ENCODE measurements at places on chromosomes 4 and X.

- no peak for DNase-seq
These were observed at the start of gene TLR3 for GRCh38 chr4:186068581-186069348. Gene TLR3 (plus strand): TSS chr4:186069156. CDS start chr4:186076620, 7,464 bp downstream.

GRCh38 chr4:41388080-41388479 lies 131.4 kb downstream of the UCHL1 start:
- DNase-seq: no peak

- DNase-seq: no peak
These were observed 49.5 kb upstream of the IBSP start for GRCh38 chr4:87749883-87750282.

DNA sequence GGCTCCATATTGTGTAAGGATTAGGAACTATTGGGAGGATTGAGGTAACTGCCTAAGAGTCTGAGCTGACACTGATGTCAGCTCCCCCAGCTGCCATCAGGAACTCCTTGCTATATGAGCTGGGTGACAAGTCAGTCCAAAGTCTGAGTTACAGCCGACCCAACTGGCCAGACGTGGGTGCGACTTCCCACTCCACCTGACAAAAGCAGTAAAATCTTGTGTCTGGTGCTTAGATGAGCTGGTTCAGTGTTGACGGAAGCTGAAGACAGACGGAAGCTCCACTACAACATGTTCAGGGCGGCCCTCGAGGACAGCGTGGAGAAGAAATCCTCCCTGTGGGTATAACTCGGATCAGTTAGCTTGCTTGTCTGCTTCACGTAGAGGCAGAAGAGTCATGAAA lies 22.8 kb upstream of the NAT8L start:
- DNase-seq: no peak

GRCh38 chr4:150769248-150769647 lies 187.3 kb downstream of the MAB21L2 start:
- DNase-seq: no peak

DNA sequence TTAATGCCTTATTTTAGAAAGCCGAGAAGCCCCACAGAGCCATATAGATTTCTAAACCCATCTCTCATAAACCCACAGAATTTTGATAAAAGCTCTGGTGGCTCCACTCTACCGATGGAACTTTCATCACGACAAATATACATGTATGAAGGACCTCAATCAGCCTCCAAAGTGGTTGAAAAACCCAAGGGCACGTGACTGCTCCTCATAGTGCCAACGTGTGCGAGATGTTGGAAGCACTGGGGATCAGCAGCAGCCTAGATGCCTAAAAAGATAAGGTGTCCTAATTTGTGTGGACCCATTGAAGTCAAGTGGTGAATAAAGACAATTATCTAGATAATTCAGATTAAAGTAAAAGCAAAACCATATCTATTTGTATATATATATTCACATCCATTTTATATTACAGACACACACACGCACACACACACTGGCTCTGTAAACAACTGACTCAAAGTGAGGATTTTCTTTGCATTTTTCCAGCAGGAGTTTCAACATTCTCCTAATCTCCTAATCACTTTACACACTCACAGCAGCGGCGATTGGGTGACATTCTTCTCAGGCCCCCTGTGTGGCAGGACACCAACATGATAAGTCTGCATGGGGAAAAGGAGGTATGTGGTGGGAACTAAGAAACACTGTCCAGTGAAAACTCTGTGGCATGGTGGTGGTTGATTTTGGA lies 2.8 kb upstream of the PITX2 start:
- DNase-seq: no peak

DNA sequence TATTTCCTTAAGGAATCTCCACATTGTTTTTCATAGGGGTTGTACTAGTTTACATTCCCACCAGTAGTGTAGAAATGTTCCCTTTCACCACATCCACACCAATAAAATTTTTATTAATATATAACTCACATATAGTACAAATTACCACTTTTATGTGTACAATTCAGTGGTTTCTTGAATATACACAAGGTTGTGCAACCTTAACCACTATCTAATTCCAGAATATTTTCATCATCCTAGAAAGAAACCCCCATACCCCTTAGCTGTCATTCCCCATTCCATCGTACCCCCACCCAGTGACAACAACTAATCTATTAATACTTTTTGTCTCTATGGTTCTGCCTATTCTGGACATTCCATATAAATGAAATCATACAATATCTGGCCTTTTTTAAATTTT lies 108.3 kb upstream of the USP9X start:
- DNase-seq: no peak

DNA sequence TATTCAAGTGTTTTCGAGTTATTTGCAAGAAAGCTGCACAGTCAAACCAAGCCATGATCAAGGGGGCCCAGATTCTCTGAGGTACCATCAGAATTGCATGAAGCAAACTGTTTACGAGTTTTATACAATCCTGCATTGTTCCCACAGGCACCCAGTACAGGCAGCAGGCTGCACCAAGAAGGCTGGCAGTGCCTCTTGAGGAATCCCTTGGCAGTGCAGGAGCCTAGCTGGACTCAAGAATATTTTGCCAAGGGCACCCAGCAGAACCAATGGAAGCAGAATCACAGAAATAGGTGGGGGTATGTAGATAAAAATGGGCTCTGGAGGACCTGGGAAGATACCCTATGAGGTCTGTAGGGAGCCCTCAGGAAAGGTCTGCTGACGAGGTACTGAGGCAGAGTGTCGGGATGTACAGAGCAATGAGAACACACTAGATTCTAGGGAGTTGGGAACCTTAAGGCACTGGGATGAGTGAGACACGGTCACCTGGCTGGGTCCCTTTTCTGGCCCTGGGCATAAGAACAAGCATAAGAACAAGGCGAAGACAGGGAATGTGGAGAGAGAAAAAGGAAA lies 2.5 kb upstream of the PLP1 start:
- DNase-seq: no peak

GRCh38 chr4:61851126-61851525 lies 651.0 kb downstream of the ADGRL3 start:
- DNase-seq: no peak

DNA sequence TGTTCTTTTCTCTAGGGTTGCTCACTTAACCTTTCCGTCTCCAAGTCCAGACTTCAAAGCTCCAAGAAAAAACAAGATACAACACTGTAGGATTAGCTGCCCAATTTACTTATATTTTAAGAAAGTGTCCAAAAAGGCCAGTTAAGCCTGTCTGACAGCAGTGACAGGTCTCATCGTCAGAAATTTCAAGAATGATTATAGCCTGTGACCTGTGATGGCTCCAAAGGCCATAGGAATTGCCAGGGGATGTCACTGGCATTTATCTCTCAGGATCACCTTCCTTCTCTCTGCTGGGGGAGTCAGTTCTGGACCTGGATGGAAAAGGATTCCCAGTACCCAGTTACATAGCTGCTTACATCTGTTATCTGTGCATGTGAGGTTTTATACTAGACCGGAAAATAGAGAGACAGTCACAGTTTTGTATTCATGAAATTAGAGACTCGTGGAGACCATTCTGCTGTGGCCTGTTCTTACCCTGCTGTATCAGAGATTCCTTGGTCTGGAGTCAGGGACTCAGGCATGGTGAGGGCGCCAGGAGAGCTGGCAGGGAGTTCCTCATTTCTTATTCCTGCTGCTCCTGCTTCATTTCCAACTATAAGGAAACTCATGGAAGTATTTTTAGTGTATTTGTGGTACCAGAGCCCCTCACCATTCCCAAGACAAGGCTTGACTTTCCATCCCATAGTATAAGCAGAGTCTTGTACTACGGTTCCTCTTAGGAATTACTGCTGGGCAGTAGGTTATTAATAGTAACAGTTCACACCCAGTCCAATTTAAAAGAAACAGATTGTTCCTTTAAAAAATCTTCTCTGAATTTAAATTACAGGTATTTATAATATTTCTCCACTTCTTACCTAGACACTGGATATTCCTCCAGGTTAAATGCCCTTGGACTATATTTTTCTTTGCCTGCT lies 220.8 kb downstream of the SHROOM3 start:
- DNase-seq: no peak

- no peak for DNase-seq
These were observed 257.9 kb downstream of the PCDH18 start for GRCh38 chr4:137274404-137274803.

DNA sequence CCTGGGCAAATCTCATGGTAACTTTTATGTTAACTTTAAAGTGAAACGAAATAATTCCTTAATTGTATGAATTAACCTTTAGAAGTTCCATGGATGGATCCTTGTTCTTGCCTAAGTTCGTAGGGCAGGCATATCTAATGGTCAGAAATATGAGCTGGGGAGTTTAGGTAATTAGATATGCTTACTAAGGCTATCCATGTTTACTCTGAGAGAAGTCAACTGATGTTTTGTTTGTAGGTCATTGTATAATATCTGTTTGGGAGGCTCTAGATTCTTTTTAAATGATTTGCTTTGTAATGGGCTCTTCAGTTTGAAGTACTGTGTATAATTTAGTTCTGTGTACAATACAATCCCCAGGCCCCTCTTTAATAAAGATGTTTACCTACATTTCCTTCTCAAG lies 117.0 kb downstream of the DCK start:
- DNase-seq: no peak

DNA sequence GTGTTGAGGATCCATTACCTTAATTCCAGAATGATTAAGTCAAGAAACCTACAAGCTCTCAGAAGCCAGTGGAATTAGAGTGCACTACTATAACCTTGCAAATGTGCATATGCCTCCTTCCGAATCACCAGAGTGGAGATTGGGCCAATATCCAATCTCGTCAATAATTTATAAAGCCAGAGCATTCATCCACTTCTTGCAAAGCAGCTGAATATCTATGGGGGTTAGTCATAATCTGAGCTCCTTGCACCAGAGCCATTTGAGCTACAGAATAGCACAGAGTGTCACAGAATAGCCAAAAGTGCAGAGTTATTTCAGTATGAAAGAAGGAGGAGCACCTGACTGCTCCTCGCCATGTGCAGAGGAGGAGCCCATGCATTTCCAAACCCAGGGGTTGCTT lies 69.2 kb upstream of the MTM1 start:
- no peak for DNase-seq

DNA sequence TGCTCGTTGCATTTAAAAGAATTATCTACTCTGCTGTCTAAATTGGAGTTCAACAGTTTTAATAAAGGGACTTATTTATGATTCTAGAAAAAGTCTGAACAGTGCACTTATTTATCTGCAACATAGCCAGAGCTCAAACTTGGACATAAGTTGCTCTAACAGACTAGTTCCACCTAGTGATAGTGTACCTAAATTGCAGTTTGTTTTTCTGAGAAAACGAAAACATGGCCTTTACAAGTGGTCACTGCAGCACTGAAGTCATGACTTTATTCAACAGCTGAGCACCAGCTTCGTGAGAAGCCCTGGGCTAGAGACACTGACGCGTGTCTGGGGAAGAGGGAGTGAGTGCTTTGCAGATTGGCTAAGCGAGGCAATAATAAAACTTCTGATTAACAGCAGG lies 77.3 kb upstream of the IGSF1 start:
- no peak for DNase-seq

DNA sequence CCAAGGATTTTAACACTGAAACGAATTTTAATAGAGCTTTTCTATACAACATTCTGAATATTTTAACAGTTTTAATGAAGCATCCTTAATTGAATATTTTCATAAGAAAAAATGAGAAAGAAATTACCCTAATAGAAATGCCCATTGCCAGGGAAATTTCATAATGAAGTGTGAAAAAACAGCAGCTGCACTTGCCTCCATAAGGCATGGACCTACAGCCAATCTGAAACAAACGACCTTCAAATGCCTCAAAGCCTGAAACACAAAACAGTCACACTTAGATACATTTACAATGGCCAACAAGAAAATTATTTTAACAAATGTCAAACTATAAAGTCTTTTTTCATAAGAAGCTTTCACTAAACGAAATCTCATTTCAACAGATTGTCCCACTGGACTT lies 74.4 kb downstream of the SLC9B1 start:
- no peak for DNase-seq

DNA sequence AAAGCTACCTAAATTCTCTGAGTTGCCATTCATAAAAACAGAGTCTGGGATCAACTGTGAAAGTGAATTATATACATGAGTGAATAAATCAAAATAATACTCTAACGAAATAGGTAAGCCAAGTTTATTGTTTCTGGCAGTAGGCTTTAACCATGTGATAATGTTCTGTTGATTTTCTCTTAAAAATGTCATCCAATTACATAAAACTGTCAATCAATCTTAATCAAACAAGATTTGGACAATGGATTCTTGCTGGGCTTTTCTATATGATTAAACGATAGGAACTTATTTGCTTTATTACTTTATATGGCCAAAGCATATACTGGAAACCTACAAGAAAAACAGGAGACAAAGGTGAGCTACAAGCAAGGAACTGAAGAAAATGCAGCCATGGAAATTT lies 148.8 kb downstream of the INPP4B start:
- DNase-seq: no peak

GRCh38 chr4:4670869-4671268 lies 129.0 kb upstream of the STX18 start:
- no peak for DNase-seq

GRCh38 chr4:38193236-38193863 lies 233.2 kb downstream of the PTTG2 start:
- no peak for DNase-seq

GRCh38 chr4:38320833-38321232 lies 343.2 kb upstream of the KLF3 start:
- no peak for DNase-seq

DNA sequence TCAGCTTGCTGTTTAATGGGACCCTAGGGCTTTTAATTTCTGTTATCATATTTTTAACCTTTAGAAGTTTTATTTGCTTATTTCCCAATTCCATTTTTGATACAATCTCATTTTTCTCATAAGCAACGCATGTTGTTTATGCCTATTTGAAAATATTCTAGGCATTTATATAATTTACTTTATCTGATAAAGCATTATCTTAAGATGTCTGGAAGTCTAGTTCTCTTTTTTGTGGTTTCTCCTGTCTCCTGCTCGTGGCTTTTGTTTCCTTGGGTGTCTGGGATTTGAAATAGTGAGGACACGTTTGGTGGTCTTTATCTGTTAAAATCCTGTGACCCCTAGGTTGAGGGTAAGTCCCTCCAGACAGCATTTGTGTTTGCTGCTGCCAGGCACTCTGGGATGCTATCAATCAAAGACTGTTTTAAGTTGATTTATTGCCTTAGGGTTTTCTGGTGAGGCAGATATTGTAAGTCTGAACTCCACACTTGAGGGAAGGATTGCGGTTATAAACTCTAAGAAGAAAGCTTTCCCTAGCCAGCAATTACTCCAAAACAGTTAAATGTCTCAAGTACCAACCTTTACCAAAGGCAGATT lies 208.0 kb downstream of the PRDM5 start:
- no peak for DNase-seq

- DNase-seq: no peak
These were observed 290.2 kb downstream of the STK32B start for GRCh38 chr4:5341526-5341925.

- no peak for DNase-seq
These were observed 350.0 kb downstream of the CAMK2D start for GRCh38 chr4:113411496-113411938.

DNA sequence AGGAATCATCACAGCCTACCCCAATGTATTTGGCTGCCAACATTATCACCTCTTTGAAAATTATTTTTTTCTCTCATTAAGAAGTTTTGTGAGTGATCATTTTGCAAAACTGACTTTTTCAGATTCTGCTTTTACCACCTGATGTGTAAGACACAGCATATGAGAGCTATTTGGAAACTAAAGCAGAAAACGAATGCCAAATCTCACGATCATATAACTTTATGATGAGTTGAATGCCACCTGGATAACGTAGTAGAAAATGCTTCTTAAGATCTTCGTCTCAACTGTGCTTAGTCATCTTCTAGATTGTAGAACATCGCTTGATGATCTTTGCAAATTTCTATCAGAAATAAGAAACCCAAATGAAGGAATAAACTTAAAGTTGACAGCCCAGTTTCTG lies 21.3 kb upstream of the GRXCR1 start:
- no peak for DNase-seq
